ENCODE measurements at places on chromosomes 3 and 15. TPM values are rescaled to one million over a fixed set of nuclear protein-coding genes. Genes with fewer than 3 reads are reported as not detected.

Gene CIP2A
- 34.3 TPM for total RNA-seq

Gene MNS1
- total RNA-seq, result 1.3 TPM

Gene WDR93
- 0.64 TPM for total RNA-seq

Gene ARHGAP11A
- 44.1 TPM for total RNA-seq

Gene CLASP2
- 65.5 TPM for total RNA-seq

Gene SLC7A14
- 0.10 TPM for total RNA-seq

Gene SEMA6D
- total RNA-seq, result not detected

Gene PRSS50
- not detected for total RNA-seq

Gene GPR160
- total RNA-seq, result 4.2 TPM

Gene AHSG
- not detected for total RNA-seq

Gene HRG
- not detected for total RNA-seq

Gene SOX14
- not detected for total RNA-seq

Gene GHSR
- total RNA-seq, result not detected

Gene TM4SF18
- total RNA-seq, result 13.4 TPM

Gene CLDN1
- not detected for total RNA-seq

Gene GOLGA6L2
- not detected for total RNA-seq

Gene CCDC33
- total RNA-seq, result 3.5 TPM

Gene PLA2G4E
- total RNA-seq, result not detected
